ENCODE measurements at places on chromosomes 4 and X.
A peak's percentile ranks its signal among the peaks of the same experiment; 100 is the strongest.

GRCh38 chrX:125340490-125340889 is 20.8 kb downstream of the TEX13C start:
- DNase-seq, result no peak

GRCh38 chr4:139770361-139770760 is 104.7 kb downstream of the MGST2 start:
- no peak for DNase-seq

DNA sequence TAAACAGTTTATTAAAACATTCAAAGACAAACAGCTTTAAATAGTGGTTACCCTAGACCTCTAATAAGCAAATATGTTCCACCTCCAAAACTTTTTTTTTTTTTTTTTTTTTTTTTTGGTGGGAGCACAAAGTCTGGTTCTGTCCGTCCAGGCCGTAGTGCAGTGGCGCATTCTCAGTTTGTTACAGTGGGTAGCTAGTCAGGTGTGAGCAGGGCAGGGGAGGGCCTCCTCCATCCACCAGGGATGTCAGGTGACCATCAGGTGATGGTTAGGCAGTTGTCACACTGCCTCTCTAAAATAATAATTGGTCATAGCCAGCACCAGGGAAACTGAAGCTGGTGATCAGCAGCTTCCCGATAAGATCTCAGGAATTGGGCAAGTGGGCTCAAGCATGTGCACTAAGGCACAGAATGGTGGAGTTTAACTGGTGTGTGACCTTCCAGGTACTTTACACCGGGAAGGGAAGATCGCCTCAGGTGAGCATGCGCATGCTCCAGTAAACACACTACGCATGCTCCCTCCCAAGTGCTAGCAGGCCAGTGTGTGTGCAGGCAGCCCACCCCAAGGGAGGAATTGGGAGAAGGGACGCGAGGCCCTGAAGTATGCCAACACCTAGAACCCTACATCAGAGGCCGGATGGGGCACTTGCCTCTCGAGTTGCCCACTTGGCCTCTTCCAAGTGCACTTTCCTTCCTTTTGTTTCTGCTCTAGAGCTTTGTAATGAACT is 27.2 kb downstream of the TNIP2 start:
- DNase-seq, result no peak

GRCh38 chrX:2690856-2691542 is at the start of gene CD99:
TSS of gene CD99 (plus strand) at chrX:2691295. CDS start at chrX:2691361, 66 bp downstream.
- DNase-seq, result peak; percentile 92

- DNase-seq, result no peak
These were observed at the start of gene ACE2 for GRCh38 chrX:15600745-15601144. TSS of gene ACE2 (minus strand) at chrX:15600960. CDS start at chrX:15600911, 49 bp downstream.

DNA sequence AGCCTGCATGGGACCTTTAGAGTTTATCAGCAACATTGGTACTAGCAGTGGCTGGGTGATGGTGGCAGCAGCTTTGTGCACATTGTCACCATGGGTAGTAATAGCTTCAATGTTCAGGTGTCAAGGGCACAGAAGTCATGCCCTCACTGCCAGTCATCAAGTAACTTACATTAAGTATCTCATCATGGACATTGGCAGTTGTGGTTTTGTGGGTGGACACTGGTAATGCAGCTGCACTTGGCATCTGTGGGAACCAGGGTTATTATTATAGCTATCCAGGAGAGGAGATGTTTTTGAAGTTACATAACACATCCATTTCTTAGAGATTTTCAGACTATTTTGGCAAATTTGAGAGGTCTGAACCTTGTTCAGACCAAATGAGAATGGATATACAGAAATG is 243.2 kb upstream of the NOCT start:
- no peak for DNase-seq

DNA sequence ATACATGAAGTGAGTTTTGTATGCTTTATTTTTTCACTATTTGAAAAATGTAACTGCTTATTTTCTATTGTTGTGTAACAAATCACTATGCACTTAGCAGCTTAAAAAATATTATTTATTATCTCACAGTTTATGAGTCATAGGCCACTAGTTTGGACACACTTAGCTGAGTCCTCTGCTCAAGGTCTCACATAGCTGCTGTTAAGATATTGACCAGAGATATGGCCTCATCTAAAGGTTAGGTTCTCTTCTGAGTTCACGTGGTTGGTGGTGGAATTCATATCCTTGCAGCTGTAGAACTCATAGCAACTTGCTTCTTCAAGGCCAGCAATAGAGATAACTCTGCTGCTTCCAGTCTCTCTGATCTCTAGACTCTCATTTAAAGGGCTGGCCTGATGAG is 534.4 kb downstream of the SPRY1 start:
- no peak for DNase-seq

- no peak for DNase-seq
These were observed 39.2 kb upstream of the CCKAR start for GRCh38 chr4:26529479-26529878.

- no peak for DNase-seq
These were observed 29.7 kb upstream of the LGI2 start for GRCh38 chr4:25060241-25060962.

DNA sequence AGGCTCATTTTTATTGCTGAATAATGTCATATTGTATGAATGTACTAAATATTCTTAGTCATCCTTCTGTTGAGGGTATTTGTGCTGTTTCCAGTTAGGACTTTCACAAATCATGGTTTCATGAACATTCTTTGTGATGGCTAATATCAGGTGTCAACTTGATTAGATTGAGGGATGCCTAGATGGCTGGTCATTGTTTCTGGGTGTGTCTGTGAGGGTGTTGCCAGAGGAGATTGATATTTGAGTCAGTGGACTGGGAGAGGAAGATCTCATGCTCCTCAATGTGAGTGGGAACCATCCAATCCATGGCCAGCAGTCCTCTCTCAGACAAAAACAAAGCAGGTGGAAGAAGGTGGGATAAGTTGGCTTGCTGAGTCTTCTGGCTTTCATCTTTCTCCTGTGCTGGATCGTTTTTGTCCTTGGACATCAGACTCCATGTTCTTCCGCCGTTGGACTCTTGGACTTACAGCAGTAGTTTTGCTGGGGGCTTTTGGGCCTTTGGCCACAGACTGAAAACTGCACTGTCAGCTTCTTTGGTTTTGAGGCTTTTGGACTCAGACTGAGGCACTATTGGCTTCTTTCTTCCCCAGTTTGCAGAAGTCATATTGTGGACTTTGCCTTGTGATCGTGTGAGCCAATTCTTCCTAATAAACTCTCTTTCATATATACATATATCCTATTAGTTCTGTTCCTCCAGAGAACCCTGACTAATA is 11.9 kb upstream of the HS3ST1 start:
- no peak for DNase-seq

- no peak for DNase-seq
These were observed 81.7 kb upstream of the STOX2 start for GRCh38 chr4:183823434-183823833.

GRCh38 chrX:41518127-41518840 is 71.1 kb downstream of the NYX start:
- no peak for DNase-seq

All from activated B cell treated with CpG ODN at 0.5 μM for 24 hours (primary cell).